ENCODE measurements at places on chromosomes 5 and 9. TPM values are rescaled to one million over a fixed set of nuclear protein-coding genes. Genes with fewer than 3 reads are reported as not detected.

The MTAP gene
- 14.0 TPM for total RNA-seq

The SPINK6 gene
- not detected for total RNA-seq

The LECT2 gene
- not detected for total RNA-seq

The UNC13B gene
- total RNA-seq = 6.2 TPM

GRCh38 chr5:34586117-34586885 is 69.8 kb upstream of the RAI14 start:
- DNase-seq = no peak

- DNase-seq = no peak
Observed at GRCh38 chr5:88718736-88719135, 164.2 kb downstream of the MEF2C start.

- DNase-seq = no peak
Observed at GRCh38 chr9:8392866-8393265, 593.3 kb upstream of the DMAC1 start.

DNA sequence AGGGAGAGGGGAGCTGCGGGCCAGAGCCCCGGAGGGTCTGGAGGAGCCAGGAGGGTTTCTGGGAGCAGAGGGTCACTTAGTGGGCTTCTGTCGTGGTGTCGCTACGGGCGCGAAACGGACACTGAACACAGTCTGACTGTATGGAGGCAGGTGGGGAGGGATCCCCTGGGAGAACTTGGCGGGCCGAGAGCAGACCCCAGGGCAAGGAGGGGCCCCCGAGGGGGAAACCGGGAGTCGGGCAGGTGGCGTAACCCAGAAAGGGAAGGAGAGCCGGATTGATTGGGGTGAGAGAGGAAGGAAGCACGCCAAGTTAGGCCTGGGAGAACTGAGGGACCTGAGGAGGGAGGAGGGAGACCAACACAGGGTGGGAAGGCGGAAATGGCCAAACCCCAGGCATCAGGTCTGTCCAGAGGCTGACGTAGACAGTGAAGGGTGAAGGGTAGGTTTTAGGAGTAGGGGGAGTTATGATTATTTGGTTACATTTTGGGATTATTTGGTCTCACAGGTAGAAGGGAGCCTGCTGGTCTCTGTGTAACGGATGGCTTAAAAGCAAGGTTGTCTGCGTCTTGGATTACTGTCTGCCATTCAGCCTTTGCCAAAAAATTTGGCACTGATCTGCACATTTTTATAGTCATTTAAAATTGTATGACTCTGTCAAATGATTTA is 3.3 kb upstream of the MSMP start:
- no peak for DNase-seq

- no peak for DNase-seq
Observed at GRCh38 chr5:87183896-87184295, 83.8 kb upstream of the RASA1 start.

GRCh38 chr9:128276574-128277270 is 646 bp downstream of the SWI5 start:
- no peak for DNase-seq

DNA sequence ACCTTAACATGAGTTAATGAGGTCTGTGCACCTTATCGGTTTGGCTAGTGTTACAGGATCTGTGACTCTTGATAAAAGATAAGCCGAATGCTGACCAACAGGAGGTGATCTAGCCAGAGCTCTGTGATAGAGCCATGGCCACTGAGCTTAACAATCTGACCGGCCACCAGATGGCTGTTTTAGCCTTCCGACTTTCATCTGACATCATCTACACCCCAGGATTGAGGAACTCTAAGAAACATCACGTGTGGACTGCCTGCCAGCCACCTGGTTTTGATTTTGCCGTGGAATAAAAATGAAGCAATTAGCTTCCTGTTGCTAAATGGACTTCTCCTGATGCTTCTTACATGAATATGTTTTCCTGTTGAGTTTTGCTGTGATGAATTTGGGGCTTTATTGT is 281.3 kb downstream of the CEMIP2 start:
- DNase-seq = no peak

GRCh38 chr5:86885489-86886230 is 267.9 kb downstream of the COX7C start:
- no peak for DNase-seq

DNA sequence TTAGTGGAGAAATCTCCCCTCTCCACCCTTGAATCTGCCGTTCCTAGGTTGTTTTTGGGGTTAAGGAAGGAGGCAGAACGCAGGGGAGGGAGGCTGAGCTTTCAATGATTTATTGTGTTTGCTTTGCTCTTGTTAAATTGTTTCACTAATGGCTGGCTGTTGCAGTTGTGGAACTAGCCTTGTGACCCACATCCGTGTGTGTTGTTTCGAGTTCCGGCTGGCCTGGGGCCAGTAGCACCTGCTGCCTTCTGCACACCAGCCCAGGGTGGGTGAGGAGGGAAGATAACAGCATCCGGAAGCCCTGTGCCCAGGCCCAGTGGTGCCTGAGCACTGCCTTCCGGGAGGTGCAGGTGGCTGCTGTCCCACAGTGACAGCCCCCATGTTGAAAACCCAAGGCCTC is 3.6 kb downstream of the ERGIC1 start:
- DNase-seq = peak; percentile 96

DNA sequence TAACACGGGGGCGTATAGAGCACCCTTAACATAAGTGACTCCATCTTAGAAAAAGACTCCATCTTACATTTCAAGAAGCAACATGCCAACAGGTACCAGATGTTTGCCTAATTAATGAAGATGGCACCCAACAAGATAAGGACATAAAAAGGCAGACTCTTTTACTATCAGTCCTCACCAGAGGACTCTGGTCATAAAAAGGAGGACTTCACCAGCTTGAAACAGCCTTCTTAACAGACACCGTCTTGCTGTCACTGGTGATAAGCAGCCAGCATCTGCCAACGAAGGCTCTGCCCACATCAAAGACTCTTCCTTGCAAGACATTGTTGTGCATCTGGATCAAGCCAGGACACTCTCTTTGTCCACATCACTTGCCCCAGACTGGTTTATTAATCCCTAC is 80.3 kb downstream of the S1PR3 start:
- DNase-seq = no peak

All from hematopoietic multipotent progenitor cell (in vitro differentiated cells).